ENCODE measurements at places on chromosomes 2 and 18.

DNA sequence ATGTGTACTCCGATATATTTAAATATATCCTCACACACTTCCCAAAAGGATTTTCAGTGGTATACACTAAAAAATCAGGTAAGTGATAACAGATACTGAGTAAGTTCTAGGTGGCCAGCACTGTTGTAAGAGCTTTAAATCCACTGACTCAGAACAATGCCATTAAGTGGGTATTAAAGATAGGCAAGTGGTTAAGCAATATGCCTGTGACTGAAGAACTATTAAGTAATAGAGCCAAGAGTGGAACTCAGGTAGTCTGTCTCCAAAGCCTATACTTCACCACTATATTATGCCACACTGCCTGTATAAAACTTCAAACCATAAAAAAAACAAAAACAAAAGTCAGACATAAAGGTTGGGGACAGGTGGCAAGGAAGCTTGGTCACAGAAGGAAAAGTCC lies 37.2 kb downstream of the THUMPD2 start:
- peak; percentile 22 for DNase-seq

DNA sequence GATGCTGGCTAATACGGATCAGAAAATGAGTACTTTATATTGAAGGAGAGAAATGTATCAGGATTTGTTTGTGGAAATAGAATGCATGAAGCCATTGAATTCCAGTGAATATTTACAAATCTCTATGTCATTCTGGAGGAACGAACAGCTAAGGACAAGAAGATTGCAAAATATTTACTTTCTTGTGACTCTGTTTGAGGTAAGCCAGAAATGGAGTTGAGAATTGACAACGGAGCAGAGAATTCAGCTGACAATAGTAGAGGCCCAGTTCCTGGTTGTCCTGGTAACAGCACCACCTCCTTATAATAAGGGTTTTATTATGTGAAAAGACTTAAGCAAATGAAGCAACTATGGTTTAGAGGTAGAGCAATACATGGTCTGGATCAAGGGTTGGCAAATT lies 349.2 kb downstream of the ADCYAP1 start:
- DNase-seq, result no peak

GRCh38 chr2:10438688-10439087 lies 9.4 kb downstream of the ODC1 start:
- DNase-seq, result no peak

DNA sequence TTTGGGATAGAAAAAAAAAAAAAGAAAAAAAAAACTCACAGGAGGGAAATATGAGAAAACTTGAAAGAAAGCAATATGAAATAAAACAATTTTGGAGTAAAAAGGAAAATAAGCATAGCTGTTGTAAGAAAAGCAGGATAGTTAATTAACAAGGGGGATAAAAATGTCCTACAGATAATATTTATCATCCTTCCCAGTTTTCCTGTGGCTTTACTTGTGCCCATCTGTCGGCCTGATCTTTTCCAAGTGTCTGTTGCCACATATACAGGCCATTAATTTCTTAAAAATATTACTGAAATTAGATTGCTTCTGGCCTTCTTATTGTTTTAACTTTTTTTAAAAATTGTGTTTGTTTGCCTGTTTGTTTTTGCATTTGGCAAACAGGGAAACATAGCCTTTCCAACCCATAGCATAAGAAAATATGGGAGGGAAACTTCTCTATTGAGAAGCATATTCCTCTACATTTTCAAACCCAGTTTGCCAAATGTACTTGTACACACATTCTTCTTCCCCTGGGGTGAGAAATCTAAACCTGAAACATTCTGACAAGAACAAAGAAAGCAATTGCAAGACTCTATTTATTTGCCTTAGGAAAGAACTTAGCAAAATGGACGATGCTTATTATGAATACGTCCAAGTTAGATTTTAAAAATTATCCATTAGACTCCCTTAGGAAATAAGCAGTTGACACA lies 272.3 kb downstream of the CDH20 start:
- no peak for DNase-seq

DNA sequence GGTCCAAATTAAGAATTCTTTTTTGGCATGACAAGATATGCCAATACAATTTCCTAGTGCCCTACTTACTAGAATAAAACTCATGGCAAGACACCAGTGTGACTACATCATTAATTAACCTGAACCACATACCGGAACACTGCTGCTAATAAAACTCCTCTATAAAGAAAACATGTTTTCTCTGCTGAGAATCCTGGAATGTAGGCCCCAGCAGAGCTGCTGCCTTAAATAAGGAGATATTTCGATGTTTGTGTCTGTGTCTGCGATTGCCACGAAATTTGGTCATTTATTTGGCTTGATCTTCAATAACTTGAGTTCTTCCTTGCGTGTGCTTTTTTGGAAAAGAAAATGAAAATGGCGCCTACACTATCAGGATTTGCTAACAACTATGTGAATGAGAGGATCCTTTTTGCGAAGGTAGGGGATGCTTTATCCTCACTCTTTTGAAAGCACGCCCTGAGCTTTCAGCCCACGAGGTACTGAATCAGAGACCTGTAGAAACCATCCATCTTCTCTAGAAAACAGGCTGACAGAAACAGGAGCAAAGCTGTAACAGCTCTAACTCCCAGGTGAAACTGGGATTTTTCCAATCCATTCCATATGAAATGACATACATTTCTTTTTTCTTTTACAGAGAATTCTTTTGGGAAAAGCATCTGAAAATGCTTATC lies 27.0 kb downstream of the KLF7 start:
- DNase-seq, result no peak

GRCh38 chr2:73839653-73840411 lies 11.1 kb downstream of the STAMBP start:
- no peak for DNase-seq

GRCh38 chr2:240954436-240955305 lies 43.7 kb upstream of the SNED1 start:
- no peak for DNase-seq
